Stimulated activated CD4-positive, alpha-beta T cell treated with anti-CD3 and anti-CD28 coated beads, Interleukin-12 subunit alpha, Interleukin-12 subunit beta, amount 100 ng/mL, for 24 hours (primary cell): ENCODE measurements at places on chromosomes 1 and 21.

DNA sequence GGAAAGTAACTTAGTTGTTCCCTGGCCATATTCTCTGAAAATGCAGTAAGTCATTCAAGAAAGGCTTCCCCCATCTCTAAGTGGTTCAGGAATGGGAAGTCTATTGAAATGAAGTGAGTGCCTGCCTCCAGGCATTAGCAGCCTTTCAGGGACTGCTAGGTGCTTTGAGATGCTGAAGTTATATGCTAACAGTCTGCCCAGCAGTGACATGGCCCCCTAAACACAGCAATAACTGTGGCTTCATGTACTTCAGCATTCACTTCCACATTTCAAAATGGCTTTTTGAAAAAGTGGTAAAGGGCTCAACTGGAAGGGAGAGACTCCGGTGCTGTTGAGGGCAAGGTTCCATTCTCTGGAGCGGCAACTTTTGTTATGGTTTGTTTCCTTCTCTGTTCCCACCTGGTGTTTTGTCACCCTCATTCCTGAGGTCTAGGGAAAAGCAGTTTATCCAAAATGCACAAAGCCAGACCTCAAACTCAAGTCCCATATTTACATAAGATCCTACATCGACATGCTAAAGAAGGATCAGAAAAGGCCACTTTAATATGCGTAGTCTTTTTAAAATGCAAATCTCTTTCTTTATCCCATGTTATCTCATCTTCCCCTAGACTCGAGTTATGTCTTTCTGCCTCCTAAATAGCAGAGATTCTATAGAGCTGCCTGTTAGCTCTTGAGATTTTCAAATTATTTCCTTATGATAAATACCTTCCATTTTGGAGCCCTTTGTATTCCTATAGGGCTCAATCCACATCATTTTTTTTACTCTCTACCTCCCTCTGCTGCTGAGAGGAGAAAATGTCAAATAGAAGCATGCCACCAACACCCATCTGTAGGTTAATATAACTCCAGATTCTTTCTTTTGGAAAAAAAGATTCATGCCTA lies 34.2 kb upstream of the LRRC8C start:
- DNase-seq: no peak

DNA sequence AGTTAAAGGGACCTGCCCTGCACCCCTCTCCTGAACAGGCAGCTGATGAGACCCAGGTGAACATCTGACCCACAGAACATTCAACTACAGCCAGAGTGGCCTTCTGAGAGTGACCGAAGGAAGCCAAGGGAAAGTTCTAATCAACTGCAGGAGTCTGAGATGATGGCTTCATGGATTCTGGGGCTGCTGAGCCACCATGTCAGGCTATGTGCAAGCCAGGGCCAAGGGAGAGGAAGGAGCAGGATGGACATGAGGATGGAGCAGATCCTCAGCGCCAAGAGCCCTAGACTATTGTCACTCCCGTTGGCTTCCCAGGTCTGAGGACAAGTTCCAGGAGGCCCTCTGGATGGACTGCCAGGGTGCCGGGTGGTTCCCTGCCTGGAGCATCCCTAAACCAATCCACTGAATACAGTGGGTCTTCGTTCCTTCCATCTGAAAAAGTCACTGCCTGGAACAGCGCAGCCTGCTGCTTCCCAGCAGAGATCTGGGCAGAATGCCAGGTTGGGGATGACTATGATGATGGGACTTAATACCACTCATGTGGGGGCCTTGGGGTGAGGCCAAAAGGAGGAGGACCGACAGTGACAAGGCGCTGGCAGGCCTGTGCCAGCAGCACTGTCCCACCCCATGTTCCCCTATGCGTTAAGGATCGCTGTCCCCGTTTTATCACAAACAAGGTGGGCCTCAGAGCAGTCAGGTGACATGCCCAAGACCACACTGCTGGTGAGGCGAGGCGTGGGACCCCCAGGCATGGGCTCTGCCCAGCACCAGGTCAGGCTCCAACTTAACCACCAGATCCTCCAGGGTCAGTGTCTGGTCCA lies 19.8 kb downstream of the SPOCD1 start:
- DNase-seq: no peak

- DNase-seq: no peak
Measured at GRCh38 chr1:180536821-180537372, 21.9 kb upstream of the OVAAL start.

- no peak for DNase-seq
Measured at GRCh38 chr1:48472638-48473037, 634 bp upstream of the SPATA6 start.

DNA sequence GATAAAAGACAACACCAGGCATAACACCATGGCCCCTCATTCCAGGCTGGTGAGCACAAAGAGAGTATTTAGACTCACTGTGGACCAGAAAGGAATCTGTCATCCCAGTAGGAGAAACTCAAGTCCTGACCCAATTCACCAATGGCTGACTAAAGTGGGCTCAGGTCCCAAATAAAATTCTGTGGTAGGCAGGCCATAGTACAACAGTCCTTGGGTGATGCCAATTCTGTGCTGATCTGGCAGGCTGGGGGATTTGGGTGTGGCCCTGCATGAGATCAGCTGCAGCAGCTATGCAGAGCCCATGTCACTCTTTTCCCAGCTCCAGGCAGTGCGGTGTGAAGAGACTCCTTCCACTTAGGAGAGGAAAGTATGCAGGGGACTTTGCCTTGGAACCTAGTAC lies 245.1 kb downstream of the LBR start:
- no peak for DNase-seq

DNA sequence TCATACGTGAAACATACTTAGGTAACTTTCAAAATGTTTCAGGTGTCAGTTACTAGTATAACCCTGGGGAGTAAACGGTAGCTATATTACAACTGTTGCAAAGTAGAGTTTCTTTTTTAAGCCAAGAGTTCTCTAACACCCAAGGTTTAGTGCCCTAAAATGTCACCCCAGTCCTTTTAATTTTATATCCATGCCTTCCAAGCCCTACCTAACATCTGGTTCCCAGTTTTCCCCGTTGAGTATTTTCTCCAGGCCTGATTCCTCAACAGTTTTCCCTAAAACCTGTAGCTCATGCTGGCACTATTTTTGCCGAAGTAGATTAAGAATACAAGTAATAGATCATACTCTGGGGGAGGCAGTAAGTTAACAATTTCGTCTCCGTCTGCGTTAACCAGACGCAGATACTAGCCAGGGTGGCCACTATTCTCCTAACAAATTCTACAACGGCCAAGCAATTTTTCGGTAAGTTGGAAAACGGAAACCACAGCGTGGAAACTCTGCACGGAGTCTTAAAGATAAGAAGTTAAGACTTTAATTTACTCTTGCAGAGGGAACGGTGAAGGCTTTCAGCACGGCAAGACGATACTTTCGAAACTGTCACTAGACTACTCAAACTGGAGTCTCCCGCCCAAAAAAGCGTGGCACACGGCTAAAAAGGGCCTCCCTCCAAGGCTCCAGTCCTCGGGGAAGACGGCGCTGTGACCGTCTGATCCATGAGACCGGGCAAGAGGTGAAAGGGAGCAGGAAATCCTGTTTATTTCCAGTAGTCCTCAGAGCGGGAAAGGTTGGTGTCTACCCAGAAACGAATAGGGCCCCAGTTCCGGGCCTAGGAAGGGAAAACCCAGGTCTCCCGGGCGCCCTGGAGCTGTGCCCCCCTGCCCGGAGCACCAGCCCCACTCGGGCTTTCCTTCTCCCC lies 945 bp downstream of the SRSF4 start:
- peak; percentile 1 for DNase-seq

DNA sequence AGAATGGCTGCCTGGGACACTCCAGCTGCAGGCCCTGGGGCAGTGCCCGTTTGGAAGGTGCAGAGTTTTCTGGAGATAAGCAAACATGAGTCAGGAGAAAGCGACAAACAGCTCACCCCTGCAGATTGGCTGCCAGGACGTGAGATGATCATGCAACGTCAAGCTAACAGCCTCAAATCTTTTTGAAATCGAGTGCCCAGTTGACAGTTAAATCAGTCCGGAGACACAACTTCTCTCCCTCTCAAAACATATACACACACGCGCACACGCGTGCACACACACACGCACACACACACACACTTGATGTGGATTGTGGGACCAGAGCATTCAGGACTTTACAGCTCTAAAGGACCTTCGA lies 49.4 kb downstream of the TENT5C start:
- DNase-seq: no peak

GRCh38 chr1:113946678-113947387 lies 17.7 kb downstream of the HIPK1 start:
- no peak for DNase-seq

GRCh38 chr1:17075470-17076255 lies 21.8 kb upstream of the SDHB start:
- no peak for DNase-seq

DNA sequence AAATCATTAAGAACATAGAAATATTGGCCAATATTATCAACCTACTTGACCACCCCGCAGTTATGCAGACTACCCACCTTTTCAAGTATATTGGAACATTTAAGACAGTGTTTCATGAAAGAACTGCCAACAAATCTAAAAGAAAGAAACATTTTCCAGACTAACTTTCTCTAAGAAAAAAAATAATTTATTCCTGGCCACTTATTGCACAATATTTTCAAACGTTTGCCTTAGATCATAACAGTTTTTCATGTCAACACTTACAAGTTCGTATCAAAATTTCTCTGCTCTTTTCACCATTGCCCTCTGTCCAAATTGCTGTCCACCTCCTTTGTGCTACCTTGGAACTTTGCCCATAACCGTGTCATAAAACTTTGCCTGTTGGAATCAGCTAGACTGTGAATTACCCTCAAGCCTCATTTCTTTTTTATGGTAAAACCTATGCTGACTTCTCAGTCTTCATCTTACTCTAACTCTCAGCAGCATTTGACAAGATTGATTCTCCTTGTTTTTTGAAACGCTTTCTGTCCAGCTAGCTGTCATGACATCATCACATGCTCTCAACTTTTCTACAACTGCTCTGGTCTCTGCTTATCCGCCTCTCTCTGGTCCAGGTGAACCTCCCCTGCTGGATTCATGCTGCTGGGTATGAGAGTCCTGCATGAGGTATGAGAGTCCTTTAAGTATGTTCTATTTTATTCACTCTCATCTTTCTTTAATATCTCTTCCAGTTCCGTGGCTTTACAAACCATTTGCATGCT lies 92.8 kb upstream of the CHRM3 start:
- DNase-seq: no peak

GRCh38 chr1:194447636-194448035 lies 1261.2 kb upstream of the B3GALT2 start:
- no peak for DNase-seq

GRCh38 chr1:46533179-46533864 lies 18.1 kb downstream of the KNCN start:
- no peak for DNase-seq

GRCh38 chr1:99173282-99173681 lies 91.0 kb upstream of the PLPPR4 start:
- DNase-seq: no peak

DNA sequence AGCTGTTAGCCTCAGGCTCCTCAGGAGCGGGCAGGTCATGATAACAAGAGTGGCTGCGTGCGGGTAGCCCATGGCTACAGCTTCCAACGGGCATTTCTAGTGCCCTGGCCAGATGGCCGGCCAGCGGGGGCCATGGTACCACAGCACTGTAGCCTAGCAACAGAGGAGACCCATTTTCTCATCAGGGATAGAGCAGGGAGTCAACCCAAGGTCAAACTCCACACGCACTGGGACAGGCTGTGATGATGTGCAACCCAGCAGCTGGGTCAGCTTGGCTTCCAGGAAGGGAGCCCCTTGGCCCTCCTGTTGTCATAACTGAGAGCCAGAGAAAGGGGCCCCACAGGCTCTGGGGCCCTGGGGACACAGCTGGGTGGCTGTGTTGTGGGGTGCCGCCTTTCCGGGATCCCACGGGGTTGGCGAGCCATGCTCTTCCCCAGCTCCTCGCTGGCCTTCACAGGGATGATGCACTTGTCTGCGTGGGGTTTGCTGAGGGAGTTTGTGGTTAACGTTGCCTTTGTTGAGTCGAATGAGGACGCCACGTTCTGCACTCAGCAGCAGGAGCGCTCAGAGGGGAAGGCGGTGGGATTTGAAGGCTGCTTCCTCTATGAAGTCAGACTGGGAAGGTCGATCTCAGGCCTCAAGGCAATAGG lies 46.3 kb downstream of the COL18A1 start:
- DNase-seq: no peak

- DNase-seq: no peak
Measured at GRCh38 chr1:13965770-13966398, 265.9 kb downstream of the PRDM2 start.

DNA sequence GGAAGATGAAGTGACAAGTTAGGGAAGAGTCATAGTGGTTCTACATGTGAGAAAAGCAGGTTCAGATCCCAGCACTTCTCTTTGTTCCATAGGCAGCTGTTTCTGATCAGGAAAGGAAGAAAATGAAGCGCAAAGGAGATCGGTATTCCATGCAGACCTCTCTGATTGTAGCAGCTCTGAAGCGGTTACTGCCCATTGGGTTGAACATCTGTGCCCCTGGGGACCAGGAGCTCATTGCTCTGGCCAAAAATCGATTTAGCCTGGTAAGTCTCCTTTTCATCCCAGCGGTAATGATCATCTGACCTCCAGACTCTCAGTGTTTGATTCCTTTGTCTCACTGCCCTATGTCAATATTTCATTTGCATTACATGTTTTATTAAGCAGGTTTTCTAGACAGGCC lies 173.6 kb downstream of the ZP4 start:
- DNase-seq: no peak

DNA sequence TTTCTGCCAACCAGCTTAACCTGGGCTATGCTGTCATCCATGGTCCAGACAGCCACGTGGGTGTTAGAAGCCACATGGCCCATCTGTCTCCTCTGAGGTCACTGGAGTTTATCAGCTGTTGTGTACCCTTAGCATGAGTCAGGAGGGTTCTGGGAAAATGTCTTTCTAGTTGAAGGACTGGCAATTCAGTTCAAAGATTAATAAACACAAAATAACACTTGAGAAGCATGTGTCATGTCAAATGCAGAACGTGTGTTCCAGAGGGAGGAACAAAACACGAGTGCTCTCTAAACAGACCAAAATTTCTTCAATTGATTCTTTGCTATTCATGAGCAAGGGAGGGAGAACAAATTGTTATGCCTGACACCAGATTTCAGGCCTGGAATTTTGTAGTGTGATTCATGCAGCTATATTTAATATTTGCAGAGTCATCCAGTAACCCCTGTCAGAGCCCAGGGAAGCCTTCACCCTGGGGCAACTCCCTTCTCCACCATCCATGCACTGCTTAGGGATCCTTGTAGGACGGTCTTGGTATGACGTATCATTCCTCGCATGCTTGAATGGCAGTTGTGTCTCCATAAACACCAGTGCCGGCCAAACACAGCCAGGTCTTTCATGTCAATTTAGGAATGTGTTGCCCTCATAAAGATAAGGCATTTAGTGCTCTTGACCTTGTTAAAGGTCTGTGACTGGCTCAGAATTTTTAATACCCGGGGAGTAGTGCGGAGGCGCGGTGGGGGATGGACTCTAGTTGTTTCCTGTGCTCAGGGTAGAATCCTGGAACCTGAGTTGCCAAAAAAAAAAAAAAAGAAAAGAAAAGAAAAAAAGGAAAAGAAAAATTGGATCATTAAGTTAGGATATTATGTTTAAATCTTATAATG lies 27.7 kb upstream of the DYRK1A start:
- no peak for DNase-seq

DNA sequence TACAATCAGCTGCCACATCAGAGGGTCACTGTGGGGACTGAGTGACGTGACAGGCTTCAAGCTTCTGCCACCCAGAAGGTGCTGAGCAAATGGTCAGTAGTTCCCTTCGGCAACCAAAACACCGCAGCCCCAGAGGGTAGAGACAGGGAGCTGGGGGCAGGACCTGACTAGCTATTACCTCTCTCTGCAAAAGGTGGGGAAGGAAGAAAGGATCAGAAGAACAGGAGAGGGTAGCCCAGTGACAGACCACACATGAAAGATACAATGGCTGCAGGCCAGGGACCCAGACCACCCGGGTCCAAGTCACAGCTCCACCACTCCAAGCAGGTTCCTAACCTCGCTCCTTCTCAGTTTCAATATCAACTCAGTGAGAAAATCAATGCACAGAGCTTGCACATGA lies 377.1 kb downstream of the NPHP4 start:
- no peak for DNase-seq
